Fibroblast of lung (primary cell): ENCODE measurements at places on chromosomes 11 and 22. TPM values are rescaled to one million over a fixed set of nuclear protein-coding genes. Genes with fewer than 3 reads are reported as not detected.

DNA sequence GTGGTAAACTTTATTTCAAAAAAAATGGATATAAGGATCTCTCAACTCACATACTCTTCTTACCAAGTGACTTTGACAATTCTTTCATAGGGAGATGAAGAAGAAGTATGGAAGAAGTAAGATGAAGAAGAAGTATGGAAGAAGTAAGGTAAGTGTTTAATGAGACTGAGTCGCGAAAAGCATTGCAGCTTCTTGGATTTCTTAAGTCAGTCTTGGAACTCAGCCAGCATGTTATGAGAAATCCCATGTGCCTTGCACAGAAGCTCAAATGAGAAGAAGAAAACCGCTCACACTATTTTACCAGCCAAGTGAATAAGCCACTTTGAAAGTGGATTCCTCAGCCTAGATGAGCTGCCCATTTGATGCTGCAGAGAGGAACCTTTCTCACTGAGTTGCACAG, 332.0 kb upstream of the CCDC179 start:
- H3K27ac ChIP-seq, result no peak overlapping the region
- no peaks in the 10 kb centered on the region for H3K4me1 ChIP-seq
- no peaks in the 10 kb centered on the region for H3K36me3 ChIP-seq
- no peaks in the 10 kb centered on the region for H3K27me3 ChIP-seq
- peak; percentile 11 for DNase-seq

DNA sequence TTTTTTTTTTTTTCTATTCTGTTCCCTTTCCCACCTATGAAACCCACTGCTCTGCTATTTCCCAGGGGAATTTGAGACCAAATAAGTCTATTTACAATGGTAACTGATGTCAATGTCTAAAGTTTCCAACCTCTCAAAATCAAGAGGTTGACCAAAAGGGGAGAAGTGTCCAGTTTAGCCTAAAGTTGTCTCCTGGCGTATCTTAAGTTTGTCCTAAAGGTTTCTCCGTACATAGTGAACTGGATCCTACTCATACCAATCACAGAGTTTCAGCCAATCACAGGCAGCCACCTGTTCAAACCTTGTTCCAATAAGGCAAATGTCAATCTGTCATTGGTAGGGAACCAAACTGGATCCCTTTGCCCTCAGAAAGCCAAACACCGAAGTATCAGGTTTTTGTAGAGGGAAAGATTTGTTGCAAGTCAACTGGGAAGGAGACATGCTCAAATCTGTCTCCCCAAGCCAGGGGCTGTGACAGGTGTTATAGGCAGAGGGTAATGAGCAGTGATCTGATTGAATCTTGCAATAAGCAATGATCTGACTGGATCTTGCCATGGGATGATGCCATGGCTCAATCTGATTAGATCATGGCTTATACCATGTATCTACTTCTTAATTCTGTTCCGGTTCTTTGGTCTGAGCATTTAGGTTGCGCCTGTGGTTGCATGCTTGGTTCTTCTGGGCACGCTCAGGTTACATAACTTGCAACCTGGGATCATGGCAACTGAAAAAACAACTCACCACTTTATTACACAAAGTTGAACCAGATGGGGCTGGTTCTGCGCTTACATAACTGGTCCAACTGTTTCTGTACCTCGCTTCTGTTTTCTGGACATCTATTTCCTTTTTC, 1.1 kb upstream of the VPS37C start:
- peak; percentile 41 for DNase-seq
- H3K27me3 ChIP-seq, result no peaks in the 10 kb centered on the region
- H3K36me3 ChIP-seq, result no peaks in the 10 kb centered on the region
- H3K27ac ChIP-seq, result peak overlapping the region; percentile 77
- peaks cover 4% of the 10 kb centered on the region for H3K4me1 ChIP-seq
- peak overlapping the region; percentile 92 for H3K4me3 ChIP-seq

DNA sequence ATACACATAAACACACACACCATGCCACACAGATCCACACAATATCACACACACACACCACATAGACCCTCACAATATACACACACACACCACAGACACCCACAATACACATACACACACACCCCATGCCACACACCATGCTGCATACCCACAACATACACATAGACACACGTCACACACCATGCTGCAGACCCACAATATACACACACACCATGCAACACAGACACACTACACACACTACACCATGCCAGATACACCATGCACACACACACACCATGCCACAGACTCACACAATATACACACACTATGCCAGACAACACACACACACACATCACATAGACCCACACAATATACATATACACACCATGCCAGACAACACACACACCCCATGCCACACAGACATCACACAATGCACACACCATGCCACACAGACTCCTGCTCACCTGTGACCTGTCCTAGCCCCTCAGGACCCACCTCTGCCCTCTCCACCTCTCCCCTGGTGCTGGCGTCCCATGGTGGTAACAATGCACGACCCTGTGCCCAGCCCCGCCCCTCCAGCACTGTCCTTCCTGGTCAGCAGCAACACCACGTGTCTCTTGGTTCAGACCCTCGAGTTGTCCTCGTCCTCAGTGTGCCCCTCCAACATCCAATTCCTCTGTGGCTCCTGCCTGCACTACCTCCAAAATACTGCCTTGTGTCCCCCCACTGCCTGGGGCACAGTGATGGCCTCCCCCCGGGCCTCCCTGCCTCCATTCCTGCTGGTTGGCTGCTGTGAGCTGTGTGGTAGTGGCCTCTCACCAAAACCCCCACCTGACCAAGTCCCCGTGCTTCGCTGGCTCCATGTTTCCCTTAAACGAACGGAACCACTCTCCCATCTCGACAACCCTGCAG, 23.7 kb upstream of the RFPL3 start:
- H3K36me3 ChIP-seq, result no peaks in the 10 kb centered on the region
- H3K27ac ChIP-seq, result no peak overlapping the region
- no peaks in the 10 kb centered on the region for H3K4me1 ChIP-seq
- no peaks in the 10 kb centered on the region for H3K27me3 ChIP-seq

GRCh38 chr11:102320679-102321078, 3.4 kb downstream of the BIRC3 start:
- no peak overlapping the region for H3K4me3 ChIP-seq
- H3K27ac ChIP-seq, result no peak overlapping the region
- H3K27me3 ChIP-seq, result no peaks in the 10 kb centered on the region
- no peaks in the 10 kb centered on the region for H3K36me3 ChIP-seq

GRCh38 chr22:29310863-29311339, 4.5 kb downstream of the GAS2L1 start:
- no peak overlapping the region for H3K4me3 ChIP-seq
- peaks cover 8% of the 10 kb centered on the region for H3K36me3 ChIP-seq
- peak; percentile 96 for DNase-seq
- H3K27me3 ChIP-seq, result peaks cover 23% of the 10 kb centered on the region
- H3K27ac ChIP-seq, result peak overlapping the region; percentile 76

DNA sequence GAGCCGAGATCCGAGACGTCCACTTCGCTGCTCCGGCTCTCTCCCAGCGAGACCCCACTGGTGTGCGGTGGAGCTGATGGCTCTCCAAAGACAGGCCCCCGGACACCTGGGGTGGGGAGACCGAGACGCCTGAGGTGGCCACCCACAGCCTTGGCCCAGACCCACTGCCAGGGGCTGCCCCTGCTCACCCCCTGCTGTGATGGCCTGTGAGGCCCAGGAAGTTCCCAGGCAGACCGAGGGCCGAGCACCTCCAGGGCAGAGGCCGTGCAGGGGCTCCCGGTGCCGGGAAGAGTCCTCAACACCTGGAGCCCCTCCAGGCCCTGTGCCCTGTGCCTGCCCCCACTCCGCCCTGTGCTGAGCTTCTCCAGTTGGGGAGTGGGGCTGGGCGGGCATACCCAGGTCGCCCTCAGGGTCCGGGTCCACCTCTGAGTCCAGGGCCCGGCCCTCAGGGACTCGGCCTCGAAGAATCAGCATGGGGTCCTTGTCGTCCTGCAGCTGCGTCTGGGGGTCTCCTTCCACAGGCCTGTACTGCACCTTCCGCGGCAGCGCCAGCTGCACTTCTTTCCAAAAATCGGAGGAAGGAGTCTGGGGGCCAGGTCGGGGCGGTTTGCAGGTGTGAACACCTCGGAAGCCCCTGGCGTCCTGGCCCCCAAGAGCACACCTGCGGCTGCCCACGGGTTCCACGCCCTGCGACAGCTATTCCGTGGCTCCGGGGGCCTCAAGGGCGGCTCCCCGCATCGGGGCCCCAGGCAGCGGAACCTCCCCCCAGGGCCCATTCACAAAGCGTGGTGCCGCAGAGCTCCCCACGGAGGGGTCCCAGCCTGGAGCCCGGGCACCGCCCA, 8.6 kb downstream of the SIGIRR start:
- no peaks in the 10 kb centered on the region for H3K4me1 ChIP-seq
- no peak overlapping the region for H3K27ac ChIP-seq
- peak overlapping the region; percentile 52 for H3K4me3 ChIP-seq

- no peak for DNase-seq
- H3K27me3 ChIP-seq, result no peaks in the 10 kb centered on the region
- peaks cover 51% of the 10 kb centered on the region for H3K36me3 ChIP-seq
- no peak overlapping the region for H3K4me3 ChIP-seq
- no peak overlapping the region for H3K27ac ChIP-seq
Measured at GRCh38 chr11:118628432-118628831, 21.0 kb downstream of the PHLDB1 start.

GRCh38 chr11:57936050-57936418, 87.6 kb upstream of the OR9Q1 start:
- no peak overlapping the region for H3K4me3 ChIP-seq
- no peak for DNase-seq
- no peak overlapping the region for H3K27ac ChIP-seq
- H3K4me1 ChIP-seq, result no peaks in the 10 kb centered on the region

DNA sequence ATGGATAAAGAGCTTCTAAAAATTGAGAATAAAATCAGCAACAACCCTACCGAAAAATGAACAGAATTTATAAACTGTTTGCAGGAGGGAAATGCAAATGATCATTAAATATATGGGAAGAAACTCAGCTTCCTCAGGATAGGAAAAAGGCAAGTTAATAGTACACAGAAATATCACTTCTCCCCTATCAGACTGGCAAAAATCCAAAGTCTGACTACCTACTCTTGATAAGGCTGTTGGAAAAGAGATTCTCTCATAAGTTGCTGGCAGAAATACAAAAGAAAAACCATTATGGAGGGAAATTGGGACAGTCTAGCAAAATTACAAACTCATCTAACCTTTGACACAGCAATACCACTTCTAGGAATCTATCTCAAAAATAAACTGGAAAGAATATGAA, 100.9 kb upstream of the LDLRAD3 start:
- no peak for DNase-seq
- H3K27me3 ChIP-seq, result peaks cover 7% of the 10 kb centered on the region
- H3K36me3 ChIP-seq, result no peaks in the 10 kb centered on the region
- no peak overlapping the region for H3K27ac ChIP-seq

DNA sequence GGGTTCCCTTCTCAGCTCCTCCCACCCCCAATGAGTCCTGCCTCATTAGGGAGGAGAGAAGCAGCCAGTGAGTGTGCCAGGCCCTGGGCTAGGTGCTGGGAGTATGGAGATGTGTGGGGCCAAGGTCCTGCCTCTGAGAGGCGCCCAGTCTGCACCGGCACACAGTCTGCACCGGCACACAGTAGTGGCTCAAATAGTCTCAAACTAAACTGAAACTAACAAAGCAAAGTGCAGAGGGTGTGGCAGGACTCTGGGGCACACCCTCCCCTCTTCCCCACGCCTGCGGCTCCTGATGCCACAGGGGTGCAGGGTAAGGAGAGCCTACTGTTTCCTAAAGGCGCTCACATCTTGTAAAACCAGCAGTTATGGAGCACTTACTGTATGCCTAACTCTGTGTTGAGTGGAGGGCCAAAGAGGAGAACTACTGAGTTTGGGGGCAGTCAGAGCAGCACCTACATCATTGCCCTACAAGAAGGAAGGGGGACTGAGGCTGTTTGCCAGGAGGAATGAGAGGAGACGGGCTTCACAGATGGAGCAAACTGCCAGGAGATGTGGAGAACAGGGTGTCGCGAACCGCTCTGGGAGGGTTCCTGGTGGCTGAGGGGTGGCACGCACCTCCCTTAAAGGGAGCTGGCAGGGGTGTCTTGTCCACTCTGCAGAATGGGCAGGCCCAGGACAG, 939 bp upstream of the SH3BP1 start:
- no peak overlapping the region for H3K27ac ChIP-seq
- H3K4me1 ChIP-seq, result peaks cover 36% of the 10 kb centered on the region
- peaks cover 3% of the 10 kb centered on the region for H3K36me3 ChIP-seq
- no peaks in the 10 kb centered on the region for H3K27me3 ChIP-seq
- no peak overlapping the region for H3K4me3 ChIP-seq
- no peak for DNase-seq

DNA sequence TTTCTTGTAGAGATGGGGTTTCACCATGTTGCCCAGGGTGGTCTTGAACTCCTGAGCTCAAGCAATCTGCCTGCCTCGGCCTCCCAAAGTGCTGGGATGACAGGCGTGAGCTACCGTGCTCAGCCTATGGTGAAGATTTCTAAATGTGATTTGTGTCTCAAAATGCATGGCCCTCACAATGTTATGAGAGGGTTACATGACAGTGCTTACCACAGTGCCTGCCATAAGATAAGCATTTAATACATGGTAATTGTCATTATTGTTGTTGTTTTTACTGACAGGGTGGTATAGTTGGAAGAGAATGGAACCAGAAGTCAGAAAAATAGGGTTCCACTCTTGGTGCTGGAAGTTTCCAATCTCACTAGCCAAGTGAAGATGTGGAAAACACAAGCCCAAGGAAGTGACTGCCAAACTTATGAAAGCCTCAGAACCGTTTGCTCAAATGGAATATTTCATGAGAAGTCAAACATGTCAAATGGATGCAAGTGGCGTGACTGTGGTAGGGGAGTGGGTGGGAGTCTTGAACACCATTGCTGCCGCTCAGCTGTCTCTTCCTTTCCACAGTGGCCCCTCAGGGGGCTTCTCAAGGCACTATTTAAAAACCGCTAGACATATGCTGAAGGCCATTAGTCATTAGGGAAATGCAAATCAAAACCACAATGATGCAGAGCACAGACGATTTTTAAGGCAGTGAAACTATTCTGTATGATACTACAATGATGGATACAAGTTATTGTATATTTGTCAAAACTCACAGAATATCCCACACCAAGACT, 29.1 kb upstream of the LMO2 start:
- no peak overlapping the region for H3K4me3 ChIP-seq
- peak; percentile 74 for DNase-seq
- no peaks in the 10 kb centered on the region for H3K4me1 ChIP-seq

DNA sequence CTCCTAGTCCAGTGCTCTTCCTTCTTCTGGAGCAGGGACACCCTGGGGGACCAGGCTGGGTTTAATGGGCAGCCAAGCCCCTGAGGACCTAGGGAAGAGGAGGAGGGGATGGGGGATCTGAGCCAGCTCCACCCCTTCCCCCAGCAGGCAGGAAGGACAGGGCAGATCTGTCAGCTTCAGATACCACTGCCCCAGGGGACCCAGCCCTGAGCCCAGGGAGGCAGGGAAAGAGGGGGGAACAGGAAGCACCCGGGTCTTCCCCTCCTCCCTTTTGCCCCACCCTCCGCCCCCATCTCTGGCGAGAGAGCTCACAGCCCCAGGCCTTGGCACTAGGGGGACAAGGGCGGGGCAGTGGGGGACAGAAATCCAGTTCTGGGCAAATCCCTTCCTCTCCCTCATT, 11.7 kb upstream of the SOX10 start:
- H3K36me3 ChIP-seq, result no peaks in the 10 kb centered on the region
- no peak for DNase-seq
- H3K4me1 ChIP-seq, result no peaks in the 10 kb centered on the region

The OR56A1 gene
- not detected in 2 replicates for total RNA-seq

The MUC15 gene
- total RNA-seq, result not detected in 2 replicates

The DDTL gene
- total RNA-seq, result 2.1 and 4.1 TPM in 2 replicates

The FOLH1 gene
- 0.51 and 1.2 TPM in 2 replicates for total RNA-seq

The RRP8 gene
- 9.2 and 12.1 TPM in 2 replicates for total RNA-seq

The OR8G1 gene
- total RNA-seq, result not detected in 2 replicates
